ENCODE measurements at places on chromosomes 6 and 20.

GRCh38 chr6:98887650-98888049 lies 53.3 kb downstream of the POU3F2 start:
- DNase-seq: no peak

- no peak for DNase-seq
Observed at GRCh38 chr6:132813173-132813856, 1.1 kb upstream of the RPS12 start.

DNA sequence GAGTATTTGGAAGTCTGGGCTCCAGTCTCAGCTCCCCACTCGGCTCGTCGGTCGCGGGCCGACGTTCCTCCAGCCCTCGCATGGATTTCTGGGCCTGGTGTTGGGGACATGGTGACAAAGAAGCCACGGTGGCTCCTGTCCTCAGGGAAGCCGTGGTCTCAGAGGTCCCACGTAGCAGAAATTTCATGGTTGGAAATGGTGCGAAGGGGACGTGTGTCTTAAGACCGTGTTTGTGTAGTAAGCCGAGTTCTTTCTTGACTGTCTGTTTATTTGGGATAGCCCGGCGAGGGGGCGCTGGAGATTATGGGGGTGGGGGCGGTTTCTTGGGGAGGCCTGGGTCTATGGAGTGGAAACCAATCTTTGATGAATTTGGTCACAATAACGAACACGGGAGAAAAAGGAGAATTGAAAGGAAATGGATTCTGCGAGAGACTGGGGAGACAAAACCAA lies 23.5 kb upstream of the MAP3K7 start:
- no peak for DNase-seq

DNA sequence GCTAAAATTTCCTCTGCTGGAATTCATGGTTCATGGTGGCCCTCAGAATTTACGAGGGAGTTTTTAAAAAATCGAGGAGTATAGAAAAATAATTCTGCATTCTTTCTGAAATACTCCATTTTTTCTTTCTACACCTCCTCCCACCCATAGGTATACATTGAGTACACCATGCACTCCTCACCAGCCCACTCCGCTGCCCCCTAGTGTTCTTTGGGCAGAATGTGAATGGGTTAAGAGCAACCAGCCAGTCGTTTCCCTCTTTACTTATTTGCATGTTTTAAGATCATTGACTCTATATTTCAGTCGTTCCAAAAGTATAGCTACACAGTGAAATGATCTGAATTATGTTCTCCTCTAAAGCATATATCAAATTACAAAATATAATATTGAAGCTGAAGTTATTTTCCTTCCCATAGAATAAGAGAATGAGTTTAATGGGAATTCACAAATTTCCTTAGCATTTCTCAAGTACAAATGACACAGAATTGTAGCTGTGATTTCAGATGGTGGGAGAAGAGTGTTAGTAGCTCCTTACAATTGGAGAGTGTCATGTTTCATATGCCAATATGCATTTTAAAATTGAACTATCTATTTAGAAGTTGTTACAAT lies 977.7 kb upstream of the SLC35B3 start:
- no peak for DNase-seq

GRCh38 chr6:32975886-32976285 lies 7.5 kb downstream of the BRD2 start:
- no peak for DNase-seq

- no peak for DNase-seq
Observed at GRCh38 chr20:50826121-50826520, 31.3 kb downstream of the BCAS4 start.

DNA sequence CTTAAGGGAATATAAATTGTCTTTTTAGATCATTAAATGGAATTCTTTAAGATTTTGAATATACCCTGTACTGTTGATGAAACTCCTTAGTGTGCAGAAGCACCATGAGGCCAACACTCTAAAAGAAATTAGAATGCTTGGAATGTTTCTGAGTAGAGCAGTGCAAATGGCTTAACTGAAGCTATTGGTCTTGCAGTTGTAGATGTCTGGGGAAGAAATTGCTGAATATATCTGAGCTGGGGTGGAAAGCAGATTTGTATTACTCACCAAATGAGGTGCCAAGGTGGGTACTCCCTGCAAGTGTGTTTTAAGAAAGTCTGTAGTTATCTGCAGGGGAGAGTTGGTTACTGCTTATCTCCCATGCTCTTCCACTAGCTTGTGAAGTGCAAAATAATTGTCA lies 119.0 kb downstream of the ADGRG6 start:
- no peak for DNase-seq

DNA sequence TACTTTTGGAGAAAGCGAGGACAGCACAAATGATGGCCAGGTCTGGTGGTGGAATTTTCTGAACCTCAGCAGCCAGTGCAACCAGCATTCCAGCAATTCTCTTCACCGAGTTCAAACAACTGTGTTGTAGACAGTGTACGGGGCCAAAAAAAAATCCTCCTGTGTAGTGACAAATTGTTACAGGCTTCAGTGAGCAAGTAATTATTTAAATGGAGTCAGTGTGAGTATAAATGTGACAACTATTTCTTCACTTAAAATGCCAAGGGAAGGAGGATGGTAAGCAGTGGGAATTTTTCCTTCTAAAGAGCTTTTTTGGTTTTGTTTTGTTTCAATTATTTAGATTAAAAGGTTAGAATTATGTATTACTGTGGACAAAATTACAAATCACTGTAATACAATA lies 154.1 kb downstream of the TMEM242 start:
- no peak for DNase-seq

- no peak for DNase-seq
Observed at GRCh38 chr6:110642711-110643110, 166.3 kb upstream of the SLC22A16 start.

DNA sequence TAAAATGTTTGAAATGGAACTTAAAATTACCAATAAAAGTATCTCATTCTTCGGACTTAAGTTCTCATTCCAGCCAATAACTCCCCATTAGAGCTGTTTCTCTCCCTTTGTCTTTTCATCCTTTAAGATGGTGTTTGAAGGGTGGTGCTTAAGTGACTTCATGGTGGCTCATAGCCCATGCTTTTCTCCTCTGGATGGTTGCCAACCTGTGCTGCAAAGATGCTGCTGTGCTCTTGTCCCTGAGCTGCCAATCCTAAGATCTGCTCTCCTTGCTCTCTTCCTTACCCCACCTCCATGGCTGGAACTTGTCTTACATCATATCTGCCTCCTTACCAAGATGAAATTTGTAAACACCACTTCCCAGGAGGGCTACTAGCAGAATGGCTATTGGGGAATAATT lies 31.6 kb upstream of the PNRC1 start:
- no peak for DNase-seq

GRCh38 chr6:7256785-7257184 lies 56.2 kb downstream of the SSR1 start:
- DNase-seq: no peak

GRCh38 chr6:135310291-135310690 lies 129.2 kb downstream of the MYB start:
- no peak for DNase-seq

DNA sequence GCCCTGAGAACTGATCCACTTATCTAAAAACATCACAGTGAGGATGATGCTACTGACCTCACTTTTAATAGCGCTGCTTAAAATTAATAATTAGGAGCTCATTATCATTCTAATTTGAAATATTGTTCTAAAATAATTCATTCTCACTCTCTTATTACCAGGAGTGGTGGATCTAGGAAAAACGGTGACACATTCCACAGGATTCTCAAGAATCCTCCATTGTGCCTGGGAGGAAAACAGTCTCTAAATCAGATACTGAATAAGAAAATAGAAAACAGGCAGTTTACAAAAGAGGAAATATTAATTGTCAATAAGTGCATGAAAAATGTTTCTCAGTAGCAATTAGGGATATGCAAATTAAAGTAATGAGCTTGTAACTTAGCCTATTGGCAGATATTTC lies 187.4 kb downstream of the TENT5A start:
- DNase-seq: no peak

- no peak for DNase-seq
Observed at GRCh38 chr20:58251979-58252591, 23.6 kb upstream of the ANKRD60 start.

DNA sequence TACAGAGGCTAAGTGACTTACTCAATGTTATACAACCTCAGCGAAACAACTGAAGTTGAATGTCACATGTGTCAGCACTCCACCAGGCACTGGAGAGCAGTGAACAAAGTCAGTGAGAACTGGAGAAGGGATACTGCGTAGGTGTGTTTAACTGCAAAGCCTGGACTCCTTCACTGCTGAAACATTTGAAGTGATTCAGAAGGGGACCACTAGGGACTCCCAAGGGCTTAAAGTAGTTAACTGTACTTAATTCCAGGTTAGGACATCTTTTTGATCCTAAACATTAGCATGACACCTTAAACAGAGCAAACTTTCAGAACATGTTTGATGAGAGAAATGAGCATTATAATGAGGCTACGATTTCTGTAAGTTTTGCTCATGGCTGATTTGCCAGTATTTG lies 45.0 kb upstream of the ZBTB24 start:
- DNase-seq: no peak

DNA sequence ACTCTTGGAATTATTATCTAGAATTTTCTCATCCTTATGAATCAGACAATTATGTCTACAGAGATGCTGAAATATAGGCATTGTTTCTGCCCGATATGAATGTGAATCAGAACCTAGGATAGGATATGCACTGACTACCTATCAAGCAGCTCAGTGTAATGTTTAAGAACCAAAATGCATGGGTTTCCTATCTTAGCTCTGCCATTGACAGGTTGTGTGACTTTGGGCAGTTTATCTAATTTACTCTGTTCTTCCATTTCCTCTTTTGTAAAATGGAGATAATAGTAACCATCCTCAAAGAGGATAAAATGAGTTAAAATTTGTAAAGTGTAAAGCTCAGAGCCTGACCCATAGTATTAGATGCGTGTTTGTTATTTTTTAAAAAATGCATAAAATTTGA lies 10.2 kb upstream of the AIG1 start:
- DNase-seq: no peak

DNA sequence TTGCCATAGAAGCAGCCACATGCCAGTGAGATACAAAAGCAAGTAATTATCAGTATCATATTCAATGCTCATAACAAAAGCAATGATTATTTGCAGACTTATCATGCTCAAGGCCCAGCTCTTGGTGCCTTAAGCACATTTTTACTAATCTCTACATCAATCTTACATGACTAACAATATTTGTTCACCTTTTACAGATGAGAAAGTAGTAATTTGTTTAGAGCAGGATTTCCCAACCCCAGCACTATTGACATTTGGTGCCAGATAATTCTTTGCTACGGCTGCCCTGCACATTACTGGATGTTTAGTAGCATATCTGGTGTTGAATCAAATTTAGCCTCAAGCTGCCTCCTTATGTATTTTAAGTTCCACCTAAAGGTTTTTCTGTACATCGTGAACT lies 19.0 kb upstream of the DOK5 start:
- DNase-seq: no peak

- no peak for DNase-seq
Observed at GRCh38 chr6:118220429-118221128, 313.5 kb downstream of the SLC35F1 start.

DNA sequence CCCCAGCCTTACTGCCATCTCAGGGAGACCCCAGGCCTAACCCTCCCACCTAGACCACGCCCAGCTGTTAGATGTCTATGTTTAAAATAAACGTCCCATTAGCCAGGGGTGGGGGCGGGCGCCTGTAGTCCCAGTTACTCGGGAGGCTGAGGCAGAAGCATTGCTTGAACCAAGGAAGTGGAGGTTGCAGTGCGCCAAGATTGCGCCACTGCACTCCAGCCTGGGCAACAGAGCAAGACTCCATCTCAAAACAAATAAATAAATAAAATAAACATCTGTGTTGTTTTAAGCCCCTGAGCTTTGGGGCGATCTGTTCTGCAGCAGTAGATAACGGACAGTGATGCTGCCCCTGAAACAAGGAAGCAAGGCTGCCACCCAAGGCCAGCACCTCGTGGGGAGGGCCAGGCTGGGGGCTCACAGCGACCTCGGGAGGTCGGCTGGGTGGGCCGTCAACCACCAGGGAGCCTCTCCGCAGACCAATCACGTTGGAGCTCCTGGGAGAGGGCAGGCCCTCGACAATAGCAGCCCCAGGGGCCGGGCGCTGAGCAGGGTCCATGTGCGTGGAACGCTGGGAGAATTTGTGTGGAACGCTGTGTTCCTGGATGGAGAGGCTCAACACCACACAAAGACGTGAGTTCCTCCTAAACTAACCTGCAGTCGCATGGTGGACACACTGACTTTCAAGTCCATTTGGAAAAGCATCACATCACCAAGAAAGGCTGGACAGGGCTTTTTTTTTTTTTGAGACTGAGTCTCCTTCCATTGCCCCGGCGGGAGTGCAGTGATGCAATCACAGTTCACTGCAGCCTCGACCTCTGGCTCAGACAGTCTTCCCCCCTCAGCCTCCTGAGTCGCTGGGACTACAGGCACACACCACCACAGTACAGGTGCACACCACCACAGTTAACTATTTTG lies 1.0 kb upstream of the HELZ2 start:
- DNase-seq: no peak

DNA sequence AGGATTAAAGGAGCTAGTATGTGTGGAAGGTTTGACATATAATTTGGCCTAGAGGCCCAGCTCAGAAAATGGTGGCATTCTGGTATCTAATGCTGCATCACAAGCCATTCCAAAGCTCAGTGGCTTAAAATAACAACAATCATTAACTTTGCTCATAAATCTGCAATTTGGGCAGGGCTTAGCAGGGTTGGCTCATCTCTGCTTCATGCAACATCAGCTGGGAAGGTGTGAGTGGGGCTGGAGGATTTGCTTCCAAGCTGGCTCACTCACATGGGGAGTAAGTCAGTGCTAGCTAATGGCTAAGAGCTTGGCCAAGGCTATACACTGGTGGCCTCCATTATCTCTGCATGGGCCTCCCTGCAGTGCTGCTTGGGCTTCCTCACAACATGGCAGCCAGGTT lies 48.0 kb upstream of the STK35 start:
- no peak for DNase-seq

- DNase-seq: no peak
Observed at GRCh38 chr6:15017261-15017660, 228.6 kb upstream of the JARID2 start.

- DNase-seq: no peak
Observed at GRCh38 chr6:110366975-110367374, 8.8 kb upstream of the METTL24 start.

DNA sequence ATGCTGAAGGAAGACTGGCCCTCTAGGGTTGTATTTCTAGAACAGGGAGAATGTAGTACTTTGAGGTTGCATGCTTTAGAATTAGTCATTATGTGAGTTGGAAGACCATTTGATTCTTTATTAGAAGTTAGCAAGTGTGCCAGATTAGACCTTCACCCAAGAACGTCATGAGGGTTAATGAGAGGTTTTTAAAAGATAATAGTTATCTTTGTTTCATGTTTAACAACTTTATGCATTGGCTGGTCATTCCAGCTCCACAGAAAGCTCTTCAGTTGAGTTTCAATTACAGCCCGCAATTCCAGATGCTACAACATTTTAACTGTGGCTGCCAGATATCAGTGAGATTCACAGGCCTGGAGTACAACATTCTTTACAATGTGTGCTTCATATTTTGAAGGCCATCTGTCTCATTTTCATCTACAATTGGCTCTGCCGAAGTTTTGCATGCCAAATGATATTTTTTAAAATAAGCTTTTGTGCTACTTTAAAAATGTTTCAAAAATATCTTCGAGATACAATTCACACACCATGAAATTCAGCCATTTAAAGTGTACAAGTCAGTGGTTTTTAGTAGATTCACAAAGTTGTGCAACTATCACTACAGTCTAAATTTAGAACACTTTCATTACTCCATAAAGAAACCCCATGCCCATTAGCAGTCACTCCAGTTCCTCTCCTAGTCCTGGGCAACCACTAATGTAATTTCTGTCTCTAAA lies 61.1 kb upstream of the FBXO30 start:
- DNase-seq: no peak
